ENCODE measurements at places on chromosomes 7 and 10.

- H3K4me1 ChIP-seq = no peaks in the 10 kb centered on the region
- no peaks in the 10 kb centered on the region for H3K27me3 ChIP-seq
- no peak overlapping the region for H3K4me3 ChIP-seq
- no peak for DNase-seq
- H3K27ac ChIP-seq = no peak overlapping the region
- no peaks in the 10 kb centered on the region for H3K36me3 ChIP-seq
Measured at GRCh38 chr7:16851829-16852228, 30.0 kb downstream of the AGR3 start.

DNA sequence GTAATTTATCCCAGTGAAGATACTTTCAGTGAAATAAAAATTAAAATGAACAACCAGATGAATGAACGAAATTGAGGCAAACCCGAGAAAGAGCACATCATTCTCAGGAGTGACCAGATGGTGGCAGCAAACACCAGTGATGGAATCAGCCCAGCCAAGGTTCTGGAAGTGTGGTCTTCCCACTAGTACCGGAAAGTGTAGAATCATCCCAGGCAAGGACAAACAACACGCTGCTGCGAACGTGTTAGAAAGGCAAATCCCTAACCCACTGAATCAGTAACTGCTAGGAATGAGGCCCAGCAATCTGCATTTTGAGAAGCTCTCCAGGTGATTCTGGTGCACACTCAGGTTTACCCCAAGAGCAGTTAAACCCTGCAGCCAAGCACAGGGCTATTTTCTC, 15.5 kb upstream of the SLC18A3 start:
- no peak overlapping the region for H3K27ac ChIP-seq
- no peaks in the 10 kb centered on the region for H3K4me1 ChIP-seq
- H3K27me3 ChIP-seq = peaks cover 45% of the 10 kb centered on the region

- H3K36me3 ChIP-seq = no peaks in the 10 kb centered on the region
- no peak overlapping the region for H3K4me3 ChIP-seq
- no peaks in the 10 kb centered on the region for H3K27me3 ChIP-seq
- no peaks in the 10 kb centered on the region for H3K4me1 ChIP-seq
- DNase-seq = no peak
- H3K27ac ChIP-seq = no peak overlapping the region
Measured at GRCh38 chr10:112679392-112679791, 232.4 kb downstream of the VTI1A start.

DNA sequence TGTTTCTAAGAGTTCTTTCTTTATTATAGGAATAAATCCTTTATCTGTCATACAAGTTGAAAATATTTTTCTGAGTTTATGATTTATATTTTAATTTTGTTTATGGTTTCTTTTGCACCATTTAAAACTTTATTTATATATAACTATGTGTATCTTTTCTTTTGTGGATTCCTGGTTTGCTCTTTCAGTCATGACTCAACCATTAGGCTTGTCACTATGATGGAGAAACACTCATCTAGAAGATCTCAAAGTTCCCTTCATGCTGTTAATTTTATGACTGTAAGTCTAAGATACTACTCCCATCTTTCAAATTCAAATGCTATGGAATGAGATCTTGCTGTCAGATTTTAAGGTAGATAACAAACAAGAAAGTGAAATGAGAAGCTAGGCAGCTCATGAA, 199.5 kb downstream of the INHBA start:
- no peak overlapping the region for H3K4me3 ChIP-seq
- H3K27ac ChIP-seq = no peak overlapping the region
- no peaks in the 10 kb centered on the region for H3K4me1 ChIP-seq
- no peaks in the 10 kb centered on the region for H3K36me3 ChIP-seq
- DNase-seq = no peak
- no peaks in the 10 kb centered on the region for H3K27me3 ChIP-seq

DNA sequence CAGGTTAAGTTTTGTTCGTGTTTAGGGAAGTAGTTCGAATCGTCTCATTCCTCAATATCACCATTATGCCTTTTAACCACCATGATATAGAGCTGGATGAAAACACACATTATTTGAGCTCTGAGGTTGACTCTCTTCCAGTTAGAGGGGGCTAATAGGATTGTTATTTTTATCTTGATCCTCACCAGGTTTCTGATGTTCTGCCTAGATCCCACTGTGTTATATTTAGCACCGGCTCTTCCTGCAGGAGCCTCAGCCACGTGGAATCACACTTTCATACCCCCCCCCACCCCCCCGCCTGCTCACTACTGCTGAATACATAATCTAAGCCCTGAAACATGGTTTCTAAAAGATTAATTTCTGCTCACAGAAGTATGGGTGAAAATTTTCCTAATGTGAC, 88.3 kb downstream of the NRCAM start:
- no peak overlapping the region for H3K27ac ChIP-seq
- H3K36me3 ChIP-seq = no peaks in the 10 kb centered on the region
- H3K4me3 ChIP-seq = no peak overlapping the region
- H3K27me3 ChIP-seq = no peaks in the 10 kb centered on the region
- no peaks in the 10 kb centered on the region for H3K4me1 ChIP-seq

- H3K27ac ChIP-seq = no peak overlapping the region
- H3K4me3 ChIP-seq = no peak overlapping the region
- H3K27me3 ChIP-seq = no peaks in the 10 kb centered on the region
- DNase-seq = no peak
- no peaks in the 10 kb centered on the region for H3K36me3 ChIP-seq
Measured at GRCh38 chr10:92751827-92752226, 62.1 kb downstream of the HHEX start.

DNA sequence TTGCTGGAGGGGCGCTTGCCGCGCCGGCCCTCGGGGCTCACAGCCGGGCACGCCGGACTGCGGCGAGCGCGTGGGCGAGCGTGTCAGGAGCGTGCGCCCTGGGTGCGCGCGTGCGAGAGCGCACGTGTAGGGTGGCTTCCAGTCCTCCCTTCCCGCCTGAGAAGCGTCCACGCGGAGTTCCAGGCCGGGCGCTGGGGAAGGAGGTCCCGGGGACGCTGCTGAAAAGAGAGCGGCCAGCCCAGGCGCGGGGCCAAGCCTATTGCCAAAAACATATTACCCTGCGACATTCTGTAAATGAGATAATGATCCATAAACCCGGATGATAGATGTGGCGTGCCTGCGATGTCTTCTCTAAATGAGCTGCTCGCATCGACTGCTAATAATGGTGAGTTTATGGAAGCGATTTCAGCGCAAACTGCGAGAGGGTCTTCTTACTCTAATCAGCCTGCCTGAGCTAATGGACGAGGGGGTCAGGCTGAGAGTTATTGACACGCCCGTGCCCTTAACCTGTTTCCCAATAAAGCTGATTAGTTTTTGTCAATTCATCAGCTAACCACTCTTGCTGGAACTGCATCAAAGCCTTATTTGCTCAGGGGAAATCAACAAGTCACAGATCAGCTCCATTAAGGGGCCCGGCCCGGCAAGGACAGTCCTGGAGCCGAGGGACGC, 8.0 kb upstream of the MNX1 start:
- H3K4me3 ChIP-seq = peak overlapping the region; percentile 45
- no peaks in the 10 kb centered on the region for H3K36me3 ChIP-seq
- H3K27me3 ChIP-seq = peaks cover 100% of the 10 kb centered on the region
- no peak overlapping the region for H3K27ac ChIP-seq
- no peak for DNase-seq
- peaks cover 42% of the 10 kb centered on the region for H3K4me1 ChIP-seq

DNA sequence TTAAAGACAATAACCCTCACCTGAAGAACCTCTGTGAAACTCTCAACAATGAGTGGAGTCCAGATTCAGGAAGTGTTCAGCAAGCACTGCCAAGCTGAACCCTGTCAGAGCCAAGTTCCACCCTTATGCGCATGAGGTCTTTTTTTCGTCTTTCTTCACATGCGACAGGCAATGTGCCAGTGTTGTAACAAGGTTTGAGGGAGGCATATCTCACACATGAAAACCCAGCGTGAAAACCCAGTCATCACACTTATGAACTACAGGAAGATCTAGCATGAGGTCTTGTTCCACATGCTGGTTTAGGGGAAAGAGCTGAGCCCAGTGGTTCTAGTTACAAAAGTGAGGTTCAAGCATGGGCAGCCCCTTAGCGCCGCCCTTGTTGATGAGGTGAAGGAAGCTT, 49.7 kb downstream of the RABGEF1 start:
- no peaks in the 10 kb centered on the region for H3K4me1 ChIP-seq
- H3K27me3 ChIP-seq = no peaks in the 10 kb centered on the region
- H3K27ac ChIP-seq = no peak overlapping the region
- H3K4me3 ChIP-seq = no peak overlapping the region
- no peak for DNase-seq
